GM12892 (cell line): ENCODE measurements at places on chromosomes 7 and 10.

DNA sequence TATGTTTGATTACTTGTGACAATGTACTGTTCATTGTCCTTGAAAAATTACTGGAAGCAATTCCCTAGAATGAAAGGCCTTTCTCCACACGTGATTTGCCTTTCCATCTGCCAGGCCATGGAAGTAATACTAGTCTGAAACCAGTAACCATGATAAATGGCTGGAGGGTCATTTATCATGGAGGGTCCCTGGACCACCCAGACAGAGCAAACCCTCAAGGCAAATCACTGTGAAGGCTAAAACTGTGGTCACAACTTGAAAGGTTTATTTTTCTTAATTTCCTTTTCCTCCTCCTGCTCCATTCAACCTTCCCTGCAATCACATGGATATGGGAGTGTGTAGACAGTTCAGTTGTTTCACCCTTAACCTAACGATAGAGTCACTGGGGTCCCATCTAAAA is 16.4 kb downstream of the BRAF start:
- DNase-seq: no peak

DNA sequence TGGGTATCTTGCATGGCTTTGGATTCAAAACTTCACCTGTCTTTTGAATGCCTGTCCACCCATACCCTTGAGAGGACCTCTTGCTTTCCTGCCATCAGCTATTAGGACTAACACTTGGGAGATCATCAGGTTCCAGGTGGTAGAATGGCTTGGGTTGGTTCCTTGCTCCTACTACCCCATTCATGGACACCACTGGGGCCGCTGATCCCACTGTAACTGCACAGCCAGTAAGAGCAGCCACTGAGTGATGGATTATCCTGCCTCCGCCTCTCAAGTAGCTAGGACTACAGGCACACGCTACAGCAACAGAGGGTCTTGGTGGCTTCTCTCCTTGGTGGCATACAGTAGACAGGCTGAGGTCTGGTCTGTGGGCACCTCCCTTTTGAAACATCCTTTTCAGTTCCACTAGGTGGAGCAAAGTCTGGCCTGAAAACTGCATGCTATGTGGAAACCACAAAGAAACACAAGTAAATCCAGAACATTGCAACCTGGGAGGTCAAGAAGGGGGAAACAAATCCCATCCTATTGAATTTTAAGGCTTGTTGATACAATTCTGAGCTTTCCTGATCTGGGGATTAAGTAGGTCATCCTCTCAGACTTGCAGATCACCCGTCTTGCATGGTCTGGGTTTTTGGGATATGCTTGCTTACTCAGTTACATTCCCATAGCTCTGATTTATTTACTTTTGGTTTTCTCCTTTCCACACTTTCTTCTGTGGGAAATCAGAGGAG is 9.4 kb downstream of the WBP1L start:
- no peak for DNase-seq

DNA sequence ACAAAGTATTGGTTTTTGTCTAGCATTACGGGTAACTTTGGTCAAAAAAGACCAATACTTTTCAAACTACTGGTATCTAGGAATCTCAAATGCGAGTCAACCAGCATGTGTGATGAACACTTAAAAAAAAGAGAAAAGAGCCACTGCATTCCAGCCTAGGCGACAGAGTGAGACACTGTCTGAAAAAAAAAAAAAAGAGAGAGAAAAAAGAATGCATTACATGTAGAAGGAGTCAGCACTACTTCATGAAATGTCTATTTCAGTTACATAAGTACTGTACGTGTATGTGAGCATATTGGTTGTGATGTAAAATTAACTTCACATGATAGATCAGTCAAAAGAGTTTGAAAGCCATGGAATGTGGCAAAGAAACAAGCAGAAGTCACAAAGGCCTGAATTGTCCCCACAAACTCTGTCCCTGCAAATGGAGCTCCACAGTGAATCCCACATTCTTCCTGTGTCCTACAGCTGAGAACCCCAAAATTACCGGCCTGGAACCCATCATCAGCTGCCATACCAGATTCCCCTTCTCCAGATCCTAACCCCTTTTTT is 1.6 kb downstream of the DENND11 start:
- DNase-seq: no peak

DNA sequence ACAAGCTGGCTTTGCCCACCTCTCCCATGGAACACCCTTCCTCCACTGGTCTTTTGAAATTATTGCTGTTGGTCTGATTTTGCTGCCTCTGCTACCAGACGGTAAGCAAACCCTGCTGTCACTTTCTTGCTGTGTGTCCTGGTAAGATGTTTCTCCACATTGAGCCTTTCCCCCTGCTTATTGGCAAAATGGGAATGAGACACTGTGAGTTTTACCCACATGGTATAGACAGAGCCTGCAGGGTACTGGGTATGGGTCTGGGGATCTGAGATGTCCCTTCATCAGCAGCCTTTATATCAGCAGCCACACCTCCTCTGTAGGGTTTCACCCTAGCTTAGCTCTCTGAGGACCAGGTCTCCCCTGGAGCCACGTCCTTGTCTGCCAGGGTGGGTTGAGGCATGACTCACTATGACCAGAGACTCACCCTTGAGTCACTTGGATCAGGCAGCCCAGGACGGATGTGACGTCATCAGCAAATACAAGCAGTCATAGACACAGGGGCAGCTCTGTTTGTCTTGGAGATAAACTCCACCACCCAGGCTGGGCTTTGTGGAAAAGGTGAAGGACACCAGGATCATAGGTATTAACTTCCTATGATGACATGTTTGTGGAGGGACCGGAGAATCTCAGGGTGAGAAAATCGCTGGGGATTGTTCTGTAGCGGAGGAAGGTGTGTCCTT is 17.9 kb upstream of the BAIAP2L1 start:
- DNase-seq: no peak

DNA sequence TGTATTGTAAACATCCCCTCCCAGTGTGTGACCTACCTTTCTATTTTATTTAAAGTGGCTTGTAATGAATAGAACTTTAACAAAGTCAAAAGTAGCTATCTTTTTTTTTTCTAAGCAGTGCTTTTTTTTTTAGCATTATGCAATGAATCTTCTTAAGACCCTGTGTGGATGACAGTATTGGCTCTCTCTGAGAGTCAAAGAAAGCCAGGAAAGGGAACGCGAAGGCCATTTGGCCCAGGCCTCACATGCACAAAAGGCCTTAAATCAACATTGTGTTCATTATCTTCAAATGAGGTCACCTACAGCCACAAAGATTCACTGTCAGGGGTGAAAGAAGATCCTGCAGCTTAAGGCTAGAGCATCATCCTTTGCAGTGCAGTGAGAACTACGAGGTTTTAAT is 721.5 kb downstream of the GRID1 start:
- DNase-seq: no peak

DNA sequence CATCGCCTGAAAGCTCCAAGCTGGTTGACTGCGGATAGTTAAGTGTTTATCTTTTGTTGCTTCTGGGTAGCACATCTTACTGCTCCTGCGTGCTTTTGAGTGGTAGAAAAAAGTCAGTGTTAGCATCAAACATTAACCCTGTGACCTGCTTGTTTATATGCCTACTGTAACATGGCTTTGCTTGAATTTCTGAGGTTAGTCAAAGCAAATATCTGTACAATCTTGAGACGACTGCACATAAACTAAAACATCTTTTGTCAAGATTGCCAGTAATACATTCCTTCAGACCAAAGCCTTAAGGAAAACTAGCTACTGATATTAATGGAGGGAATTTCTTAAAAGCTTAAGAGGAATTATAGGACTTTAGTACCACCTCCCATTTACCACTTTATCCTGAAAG is 163.7 kb downstream of the BAMBI start:
- no peak for DNase-seq

DNA sequence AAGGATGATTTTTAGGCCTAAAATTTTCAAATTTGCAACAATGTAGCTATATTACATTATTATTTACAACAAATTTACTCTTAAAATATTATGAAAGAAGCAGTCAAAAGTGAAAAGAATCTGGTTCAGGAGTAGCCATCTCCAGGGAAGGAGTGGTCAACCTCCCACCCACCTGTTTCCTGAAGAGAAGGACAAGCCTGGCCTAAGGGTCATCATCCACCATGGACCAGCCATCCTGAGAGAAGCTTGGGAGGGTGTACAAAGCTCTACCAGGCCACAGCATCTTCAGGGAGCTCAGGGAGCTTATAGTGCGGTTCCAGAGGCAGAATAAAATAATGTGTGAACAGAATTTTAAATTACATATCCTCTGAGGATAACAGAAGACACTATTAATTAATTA is 38.1 kb downstream of the COL1A2 start:
- DNase-seq: no peak

GRCh38 chr10:102669206-102670064 is 25.2 kb downstream of the TRIM8 start:
- DNase-seq: no peak

- DNase-seq: no peak
These were observed 485.1 kb upstream of the KLF6 start for GRCh38 chr10:4270116-4270515.

- no peak for DNase-seq
These were observed 34.9 kb downstream of the CALML3 start for GRCh38 chr10:5559642-5560141.

GRCh38 chr10:17923728-17924127 is 28.0 kb upstream of the SLC39A12 start:
- no peak for DNase-seq

GRCh38 chr7:104895522-104896236 is 118.3 kb upstream of the KMT2E start:
- DNase-seq: no peak

DNA sequence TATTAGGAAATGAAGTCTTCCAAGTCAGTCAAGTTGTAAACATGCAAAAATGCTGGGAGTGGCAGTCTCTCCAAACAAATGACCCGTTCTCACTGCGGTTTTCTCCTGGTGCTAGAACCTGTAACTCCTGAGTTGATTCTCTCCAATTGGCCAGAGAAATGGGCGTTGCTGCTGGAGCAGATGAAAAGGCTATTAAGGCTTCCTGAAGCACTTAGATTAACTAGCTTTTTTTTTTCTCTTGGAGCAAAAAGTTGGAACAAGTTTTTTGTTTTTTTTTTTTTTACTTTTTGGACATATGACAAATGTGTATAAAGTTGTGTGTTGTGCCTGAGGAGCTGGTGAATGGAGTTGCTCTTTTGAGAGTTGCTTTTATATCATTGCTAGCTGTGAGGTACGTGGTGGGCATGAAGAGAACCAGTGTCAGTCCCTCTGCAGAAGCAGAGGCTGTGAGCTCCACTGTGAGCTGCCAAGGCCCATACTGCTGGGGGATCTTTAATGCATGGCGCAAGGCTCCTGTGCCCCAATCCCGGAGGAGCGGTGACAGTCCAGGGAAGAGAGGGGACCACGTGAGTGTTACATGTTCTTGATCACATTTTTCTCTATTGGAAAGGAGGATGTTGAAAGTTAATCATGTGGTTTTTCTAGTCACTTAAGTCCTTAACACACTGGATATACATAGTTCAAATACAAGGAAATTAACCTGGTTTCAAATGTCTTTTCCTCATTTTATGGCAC is 393.6 kb upstream of the GALNT17 start:
- no peak for DNase-seq

DNA sequence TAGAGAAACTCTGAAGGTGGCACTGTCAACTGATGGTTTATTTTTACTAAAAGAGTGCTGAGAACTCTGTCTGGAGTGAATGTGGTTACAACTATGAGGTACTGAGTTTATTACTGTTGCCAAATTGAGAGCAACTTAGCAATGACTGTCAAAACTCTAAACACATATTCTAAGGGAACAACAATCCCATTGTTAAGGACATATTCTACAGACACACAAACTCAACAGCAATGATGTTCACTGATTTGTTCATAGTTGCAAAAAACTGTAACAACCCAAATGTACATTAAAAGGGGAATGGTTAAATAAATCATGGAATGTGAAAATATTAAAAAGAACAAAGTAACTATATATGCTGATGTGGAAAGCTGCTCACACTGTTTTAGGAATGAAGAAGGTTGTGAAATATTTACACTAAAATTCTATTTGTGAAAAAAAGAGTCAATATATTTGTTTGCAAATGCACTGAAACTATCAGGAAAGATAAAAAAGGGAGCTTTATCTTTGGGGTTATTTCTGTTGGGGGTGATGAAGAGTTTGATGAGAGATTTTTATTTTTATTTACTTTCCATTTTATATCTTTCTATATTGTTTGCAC is 12.9 kb downstream of the PON2 start:
- no peak for DNase-seq

- no peak for DNase-seq
These were observed 8.9 kb downstream of the GLI3 start for GRCh38 chr7:42227936-42228591.

DNA sequence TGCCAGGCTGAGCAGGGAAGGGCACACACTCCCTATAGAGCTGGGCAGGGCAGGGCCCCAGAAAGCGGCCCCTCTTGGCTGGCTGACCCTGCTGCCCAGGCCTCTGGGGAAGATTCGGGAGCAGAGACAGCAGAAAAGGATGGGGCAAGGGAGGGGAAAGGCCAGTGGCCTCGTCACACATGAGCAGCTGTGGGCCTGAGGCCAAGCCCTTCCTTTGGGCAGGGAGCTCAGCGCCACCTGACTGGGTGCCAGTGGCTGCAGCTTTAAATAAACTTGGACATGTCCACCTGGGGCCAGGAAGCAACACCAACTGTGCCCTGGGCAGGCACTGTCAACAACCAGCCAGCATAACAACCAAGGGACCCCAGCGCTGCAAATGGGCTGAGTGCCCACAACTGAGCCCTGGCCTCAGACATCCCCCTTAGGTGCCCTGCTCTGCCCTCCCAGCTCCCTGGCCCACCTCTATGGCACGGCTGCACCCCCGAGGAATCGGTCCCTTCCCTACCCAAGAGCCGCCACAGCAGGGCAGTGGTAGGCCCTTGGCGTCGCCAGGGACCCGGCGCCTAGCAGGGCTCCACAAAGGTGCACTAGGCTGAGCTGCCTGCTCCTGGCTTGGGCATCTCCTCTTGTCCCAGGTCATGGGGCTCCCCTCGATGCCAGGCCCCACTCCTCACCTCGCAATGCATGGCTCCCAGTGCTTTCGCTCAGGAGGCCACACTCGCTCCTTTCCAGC is 2.6 kb downstream of the CAMK2B start:
- no peak for DNase-seq

DNA sequence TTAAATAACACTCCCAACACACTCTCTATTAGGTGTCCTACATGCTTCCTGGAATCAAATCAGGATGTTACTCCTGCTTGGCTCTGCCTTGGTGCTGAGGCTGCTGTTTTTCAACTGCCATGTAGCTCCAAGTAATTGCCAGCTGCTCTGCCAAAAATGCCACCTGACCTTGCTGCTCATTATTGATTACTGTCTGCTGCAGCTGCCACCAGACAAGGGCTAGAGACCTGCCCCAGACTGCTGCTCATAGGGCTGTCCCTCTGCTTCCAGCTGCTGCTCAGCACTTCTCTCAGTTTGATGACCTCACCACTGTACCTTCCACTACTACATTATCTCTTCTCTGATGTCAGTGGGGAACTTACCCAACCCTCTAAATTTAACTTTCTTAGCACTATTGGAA is 102.5 kb downstream of the PCLO start:
- no peak for DNase-seq

- DNase-seq: no peak
These were observed 50.6 kb downstream of the ZNF438 start for GRCh38 chr10:30980951-30981616.

- DNase-seq: no peak
These were observed 53.8 kb upstream of the BAMBI start for GRCh38 chr10:28623483-28623882.
